ENCODE measurements at places on chromosomes 12 and 14. TPM values are rescaled to one million over a fixed set of nuclear protein-coding genes. Genes with fewer than 3 reads are reported as not detected.

DNA sequence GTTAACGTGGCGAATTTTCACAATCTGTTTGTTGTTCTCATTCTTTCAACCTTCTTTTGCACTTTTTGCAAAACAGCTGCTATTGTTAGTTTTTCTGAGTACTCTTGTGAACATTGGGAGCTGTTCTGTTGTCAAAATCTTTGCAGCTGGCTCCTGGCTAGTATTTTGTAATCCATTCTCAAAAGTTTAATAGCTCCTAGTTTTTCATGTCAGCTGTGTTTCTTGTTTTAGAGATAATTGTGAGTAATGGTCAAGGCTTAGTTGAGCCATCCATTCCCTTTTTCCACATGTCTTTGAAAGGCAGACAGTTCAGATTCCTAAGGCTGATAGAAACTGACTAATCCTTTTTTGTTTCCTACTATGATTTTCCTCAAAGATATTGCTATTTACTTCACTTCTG lies 39.1 kb upstream of the CRADD start:
- no peak for DNase-seq

DNA sequence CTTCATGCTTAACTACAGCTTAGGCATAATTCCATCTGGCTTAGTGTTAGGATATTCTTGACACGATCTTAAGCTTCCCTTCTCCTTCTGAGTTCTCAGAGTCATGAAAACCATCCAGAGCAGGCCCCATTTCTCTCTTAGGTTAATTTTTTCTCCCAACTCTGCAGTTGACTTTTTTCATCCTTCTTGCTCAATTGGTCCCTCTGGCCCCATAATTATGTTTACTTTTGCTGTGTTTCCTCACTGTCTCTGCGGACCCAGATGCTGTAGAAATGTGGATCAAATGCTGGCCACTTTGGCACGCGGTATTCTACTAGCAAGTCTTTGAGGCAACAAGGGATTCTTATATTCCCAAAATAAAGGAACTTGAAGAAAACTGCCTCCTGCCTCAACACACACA lies 9.5 kb downstream of the TMEM132C start:
- DNase-seq = no peak

DNA sequence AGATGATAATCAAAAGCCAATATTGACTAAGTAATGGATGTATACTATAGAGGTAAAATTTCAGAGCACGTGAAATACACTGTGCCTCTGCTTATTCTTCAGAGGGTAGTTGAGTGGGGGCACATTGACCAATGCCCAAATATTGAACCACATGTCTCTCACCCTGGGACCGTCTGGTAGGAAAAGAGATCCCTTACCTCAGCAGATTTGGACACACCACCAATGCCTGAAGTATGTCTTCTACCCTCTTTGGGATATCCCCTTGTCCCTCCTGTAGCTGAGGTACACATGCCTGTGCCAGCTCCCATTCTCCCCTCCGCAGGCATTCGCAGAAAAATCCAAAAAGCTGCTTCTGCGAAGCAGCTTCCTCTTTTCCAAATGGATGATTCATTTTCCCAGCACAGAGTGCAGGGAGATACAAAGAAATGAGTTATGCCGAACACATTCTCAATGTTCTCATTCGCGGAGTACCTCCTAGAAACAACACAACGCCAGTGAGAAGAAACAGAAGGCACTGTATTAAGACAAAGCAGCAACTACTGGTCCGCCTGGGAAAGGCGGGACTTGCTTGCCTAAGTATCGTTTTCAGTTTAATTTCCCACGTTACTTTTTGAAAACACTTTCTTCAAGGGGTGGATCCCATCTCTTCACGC lies 691 bp downstream of the ZFYVE26 start:
- peak; percentile 46 for DNase-seq

DNA sequence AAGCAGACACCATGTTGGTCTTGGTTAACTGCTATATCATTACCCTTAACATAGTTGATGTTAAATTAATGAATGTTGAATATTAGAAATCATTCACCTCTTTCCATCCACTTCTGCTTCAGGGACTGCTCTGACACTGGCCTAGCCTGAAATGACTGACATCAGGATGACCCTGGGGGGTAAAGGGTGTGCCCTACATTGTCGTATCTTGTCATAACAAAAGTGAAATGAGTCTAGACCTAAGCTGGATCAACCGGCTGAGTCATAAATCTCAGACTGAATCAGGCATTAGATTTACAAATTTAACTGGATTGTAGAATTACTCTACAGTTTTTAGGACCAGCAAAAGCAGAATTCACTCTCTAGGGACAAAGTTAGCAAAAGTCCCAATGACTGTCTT lies 35.3 kb downstream of the KICS2 start:
- no peak for DNase-seq

- no peak for DNase-seq
Observed at GRCh38 chr12:22610131-22610530, 14.8 kb upstream of the ETNK1 start.

- DNase-seq = no peak
Observed at GRCh38 chr14:54591461-54591860, 24.5 kb downstream of the SAMD4A start.

DNA sequence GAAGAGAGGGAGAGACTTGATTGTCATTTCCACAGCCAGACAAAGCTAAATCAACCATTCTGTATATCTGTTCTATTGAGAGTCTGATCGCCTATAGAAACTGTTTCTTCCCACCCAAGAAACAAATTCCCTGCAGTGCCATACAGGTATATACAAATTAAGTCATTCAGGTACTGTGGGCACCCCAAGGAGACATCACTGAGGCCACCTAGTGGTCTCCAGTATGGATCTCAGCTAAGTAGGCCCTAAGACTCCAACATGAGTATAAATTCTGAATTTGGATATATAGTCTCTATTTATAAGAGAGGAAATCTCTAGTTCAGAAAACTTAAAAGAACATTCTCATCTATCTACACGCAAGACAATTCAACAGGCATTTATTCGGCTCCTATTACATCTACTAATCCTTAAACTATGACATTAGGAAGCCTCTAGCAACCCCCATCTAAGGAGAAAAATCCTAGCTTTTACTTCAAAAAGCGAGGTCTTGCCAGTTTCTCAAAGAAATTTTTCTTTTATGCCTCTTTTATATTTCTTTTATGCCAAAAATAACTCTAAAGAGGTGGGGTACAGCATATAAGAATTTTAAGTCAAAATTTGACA lies 62.6 kb downstream of the DCAF5 start:
- peak; percentile 63 for DNase-seq

DNA sequence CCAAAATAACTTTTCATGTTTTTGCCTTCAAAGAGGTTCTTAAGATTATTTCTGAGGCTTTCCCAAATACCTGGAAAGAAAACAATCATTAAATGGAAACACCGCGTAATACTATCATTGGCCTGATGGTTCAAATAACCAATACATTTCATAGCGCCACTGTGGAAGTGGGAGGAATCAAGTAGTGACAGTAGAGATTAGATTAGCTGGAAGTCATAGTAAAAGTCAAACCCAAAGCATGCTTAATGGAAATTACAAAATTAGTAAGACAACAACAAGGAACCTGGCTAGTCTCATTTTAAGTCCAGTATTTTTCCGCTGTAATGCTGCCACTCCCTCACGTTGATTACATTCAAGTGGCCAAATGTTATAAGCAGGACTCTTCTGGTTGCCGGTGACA lies 41.5 kb upstream of the PLEKHG7 start:
- no peak for DNase-seq

GRCh38 chr14:68937471-68938270 lies 41.4 kb downstream of the ACTN1 start:
- peak; percentile 68 for DNase-seq

DNA sequence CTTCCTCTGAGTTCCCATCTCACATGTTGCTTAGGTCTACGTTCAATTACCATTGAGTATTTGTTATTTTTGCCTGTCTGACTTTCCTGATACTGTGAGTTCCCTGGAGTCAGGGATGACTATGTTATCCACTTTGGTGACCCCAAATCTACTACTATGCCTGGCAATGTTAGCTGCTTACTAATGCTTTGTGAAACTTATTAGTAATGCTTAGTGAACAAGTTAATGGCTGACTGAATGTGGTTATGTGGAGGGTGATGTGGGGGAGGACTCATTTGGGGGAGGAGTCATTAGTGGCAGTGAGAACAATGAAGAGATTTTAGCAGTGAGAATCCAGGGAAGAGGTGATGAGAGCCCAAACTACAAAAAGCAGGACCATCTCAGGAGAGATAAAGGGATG lies 121.6 kb downstream of the KTN1 start:
- DNase-seq = no peak

GRCh38 chr14:45698462-45699134 lies 445.6 kb upstream of the MIS18BP1 start:
- peak; percentile 60 for DNase-seq

Gene OASL
- 0.47 TPM for polyA plus RNA-seq

Gene LALBA
- 0.16 TPM for polyA plus RNA-seq

Gene CCDC177
- polyA plus RNA-seq = not detected

Gene CD69
- not detected for polyA plus RNA-seq

Gene RNF31
- polyA plus RNA-seq = 29.7 TPM

Gene RAD51AP1
- polyA plus RNA-seq = 4.6 TPM

Gene POTEG
- not detected for polyA plus RNA-seq
